B cell (primary cell): ENCODE measurements at places on chromosomes 13 and 19. TPM values are rescaled to one million over a fixed set of nuclear protein-coding genes. Genes with fewer than 3 reads are reported as not detected.

ADAMTSL5 gene
- not detected in 2 replicates for total RNA-seq

ZNF134 gene
- total RNA-seq = 38.1 and 38.9 TPM in 2 replicates

ZNF264 gene
- 72.4 and 82.6 TPM in 2 replicates for total RNA-seq

SYNE4 gene
- total RNA-seq = 2.4 and 3.4 TPM in 2 replicates

TMEM86B gene
- 19.4 and 20.7 TPM in 2 replicates for total RNA-seq

FCAR gene
- total RNA-seq = 0.34 TPM in 1 of 2 replicates, not detected in the other
